SK-N-SH (cell line): ENCODE measurements at places on chromosomes 1 and 21.

DNA sequence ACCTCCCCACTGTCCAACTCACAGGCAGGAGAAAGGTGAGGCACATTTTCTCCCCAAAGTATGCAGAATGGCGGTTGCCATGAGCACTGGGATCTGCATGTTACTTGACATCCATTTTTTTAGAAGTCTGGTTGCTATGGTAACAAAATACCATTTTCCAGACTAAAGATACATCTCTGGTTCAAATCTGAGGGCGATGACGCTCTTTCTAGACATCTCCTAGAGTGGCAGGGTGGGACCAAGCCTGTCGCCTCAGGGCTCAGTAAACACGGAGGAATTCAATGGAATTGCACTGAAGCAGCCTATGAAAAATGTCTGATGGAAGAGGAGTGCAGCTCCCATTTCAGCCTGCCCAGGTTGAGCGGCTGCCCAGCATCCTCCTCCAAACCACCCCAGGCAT is 21.5 kb upstream of the FAM43B start:
- no peak overlapping the region for H3K27ac ChIP-seq
- H3K36me3 ChIP-seq, result no peaks in the 10 kb centered on the region
- H3K4me3 ChIP-seq, result no peak overlapping the region

DNA sequence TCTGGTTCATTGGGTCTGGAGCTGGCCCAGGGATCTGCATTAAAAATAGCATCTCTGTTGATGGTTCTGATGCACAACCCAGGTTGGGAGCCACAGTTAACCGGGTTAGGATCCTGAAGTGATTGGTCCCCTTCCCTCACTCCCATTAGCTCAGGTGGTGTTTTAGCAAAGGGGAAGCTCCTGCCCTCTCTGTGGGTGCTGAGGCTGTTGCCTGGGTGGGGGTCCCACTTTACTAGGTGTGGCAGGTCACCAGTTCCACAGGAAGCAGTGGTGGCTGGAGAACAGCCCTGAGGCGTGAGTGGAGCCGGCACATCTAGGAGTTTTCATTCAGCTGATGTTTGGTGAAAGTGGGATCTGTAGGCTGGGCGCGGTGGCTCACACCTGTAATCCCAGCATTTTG is 86.5 kb downstream of the MAN1C1 start:
- H3K27ac ChIP-seq, result no peak overlapping the region; the same call in 1 of the 2 replicates
- DNase-seq, result no peak
- H3K36me3 ChIP-seq, result no peaks in the 10 kb centered on the region
- H3K4me1 ChIP-seq, result peaks cover 8% of the 10 kb centered on the region
- H3K4me3 ChIP-seq, result no peak overlapping the region
- H3K27me3 ChIP-seq, result no peaks in the 10 kb centered on the region

GRCh38 chr1:186837806-186838205 is 9.1 kb downstream of the PLA2G4A start:
- DNase-seq, result no peak
- H3K36me3 ChIP-seq, result no peaks in the 10 kb centered on the region
- H3K4me3 ChIP-seq, result no peak overlapping the region
- H3K4me1 ChIP-seq, result no peaks in the 10 kb centered on the region
- peaks cover 10% of the 10 kb centered on the region; the same call in 1 of the 2 replicates for H3K27me3 ChIP-seq

GRCh38 chr1:82392513-82392912 is 591.8 kb downstream of the ADGRL2 start:
- no peak overlapping the region for H3K4me3 ChIP-seq
- no peaks in the 10 kb centered on the region for H3K4me1 ChIP-seq
- DNase-seq, result no peak

DNA sequence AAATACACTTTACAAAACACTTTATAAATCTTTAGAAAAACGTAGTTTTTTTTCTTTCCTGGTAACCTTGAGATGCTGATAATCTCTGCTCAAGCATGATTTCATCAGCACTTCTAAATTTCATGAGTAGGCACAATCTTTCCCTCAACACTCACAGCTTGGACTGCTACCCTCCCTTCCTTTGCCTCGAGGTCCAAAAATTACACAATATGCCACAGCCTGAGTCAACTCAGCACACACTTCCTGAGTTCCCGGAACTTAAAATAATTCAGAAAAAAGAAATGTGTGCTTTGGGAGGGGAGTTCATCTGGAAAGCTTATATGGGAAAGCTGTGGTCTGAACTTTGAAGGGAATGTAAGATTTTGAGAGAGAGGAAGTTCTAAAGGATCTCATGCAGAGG is 5.9 kb downstream of the CLCA2 start:
- no peaks in the 10 kb centered on the region for H3K4me1 ChIP-seq
- no peak overlapping the region for H3K27ac ChIP-seq
- no peak for DNase-seq
- H3K4me3 ChIP-seq, result no peak overlapping the region
- H3K36me3 ChIP-seq, result no peaks in the 10 kb centered on the region
- no peaks in the 10 kb centered on the region for H3K27me3 ChIP-seq

- H3K4me3 ChIP-seq, result no peak overlapping the region
- no peak for DNase-seq
- no peaks in the 10 kb centered on the region for H3K36me3 ChIP-seq
- H3K27me3 ChIP-seq, result no peaks in the 10 kb centered on the region
- peaks cover 12% of the 10 kb centered on the region; the same call in 1 of the 2 replicates for H3K4me1 ChIP-seq
These were observed 21.7 kb upstream of the IRF2BP2 start for GRCh38 chr1:234631721-234632125.

DNA sequence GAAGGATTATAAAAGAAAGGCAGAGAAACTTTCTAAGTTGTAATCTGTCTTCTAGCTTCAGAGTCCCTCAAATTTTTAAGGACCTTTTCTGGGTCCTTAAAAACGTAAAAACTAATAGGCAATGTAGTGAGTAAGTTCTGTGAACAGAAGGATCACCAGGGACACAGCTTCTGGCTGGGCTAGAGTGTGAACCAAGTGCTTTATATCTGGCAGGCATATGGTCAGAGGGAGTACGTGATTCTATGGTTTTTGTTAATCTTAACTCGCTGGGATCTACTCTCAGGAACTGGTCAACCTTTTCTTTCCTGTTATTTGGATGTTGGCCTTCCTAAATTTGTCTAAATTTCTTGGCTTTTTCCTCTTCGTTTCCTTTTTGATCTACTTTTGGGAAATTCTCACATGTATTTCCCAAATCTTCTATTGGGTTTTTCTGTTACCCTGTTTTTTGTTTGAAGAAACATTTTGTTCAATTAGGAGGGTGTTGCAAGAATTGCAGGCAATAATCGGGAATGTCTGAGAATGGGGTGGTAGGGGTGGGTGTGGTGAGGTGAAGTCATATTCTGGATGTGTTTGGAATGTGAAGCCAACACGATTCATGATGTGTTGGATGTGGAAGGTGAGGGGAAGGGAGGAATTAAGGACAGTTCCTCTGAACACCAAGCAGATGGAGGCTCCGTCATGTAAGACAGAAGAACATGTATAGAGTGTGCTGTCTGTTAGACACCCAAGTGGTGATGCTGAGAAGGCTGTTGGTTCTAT is 193.2 kb downstream of the FMN2 start:
- no peak overlapping the region for H3K4me3 ChIP-seq
- no peak for DNase-seq
- no peaks in the 10 kb centered on the region; the same call in 1 of the 2 replicates for H3K4me1 ChIP-seq
- H3K36me3 ChIP-seq, result peaks cover 27% of the 10 kb centered on the region
- no peak overlapping the region for H3K27ac ChIP-seq

DNA sequence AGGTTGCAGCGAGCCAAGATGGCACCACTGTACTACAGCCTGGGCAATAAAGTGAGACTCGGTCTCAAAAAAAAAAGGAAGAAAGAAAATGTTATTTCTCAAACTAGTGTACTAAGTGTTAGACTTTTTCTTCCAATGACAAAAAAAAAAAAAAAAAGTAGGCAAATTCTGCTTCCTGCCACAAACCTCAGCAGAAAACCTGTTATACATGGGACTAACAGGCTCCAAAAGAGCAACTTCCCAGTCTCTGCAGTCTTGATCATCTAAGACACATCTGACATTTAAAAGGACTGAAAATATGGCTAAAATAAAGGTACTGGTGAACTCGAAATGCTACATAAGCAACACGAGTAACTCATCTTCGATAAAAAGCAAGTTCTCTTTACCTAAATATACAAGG is 59.6 kb downstream of the HSF2BP start:
- no peak overlapping the region for H3K4me3 ChIP-seq
- H3K27me3 ChIP-seq, result no peaks in the 10 kb centered on the region
- no peaks in the 10 kb centered on the region for H3K36me3 ChIP-seq
- H3K27ac ChIP-seq, result peak overlapping the region; percentile 89

DNA sequence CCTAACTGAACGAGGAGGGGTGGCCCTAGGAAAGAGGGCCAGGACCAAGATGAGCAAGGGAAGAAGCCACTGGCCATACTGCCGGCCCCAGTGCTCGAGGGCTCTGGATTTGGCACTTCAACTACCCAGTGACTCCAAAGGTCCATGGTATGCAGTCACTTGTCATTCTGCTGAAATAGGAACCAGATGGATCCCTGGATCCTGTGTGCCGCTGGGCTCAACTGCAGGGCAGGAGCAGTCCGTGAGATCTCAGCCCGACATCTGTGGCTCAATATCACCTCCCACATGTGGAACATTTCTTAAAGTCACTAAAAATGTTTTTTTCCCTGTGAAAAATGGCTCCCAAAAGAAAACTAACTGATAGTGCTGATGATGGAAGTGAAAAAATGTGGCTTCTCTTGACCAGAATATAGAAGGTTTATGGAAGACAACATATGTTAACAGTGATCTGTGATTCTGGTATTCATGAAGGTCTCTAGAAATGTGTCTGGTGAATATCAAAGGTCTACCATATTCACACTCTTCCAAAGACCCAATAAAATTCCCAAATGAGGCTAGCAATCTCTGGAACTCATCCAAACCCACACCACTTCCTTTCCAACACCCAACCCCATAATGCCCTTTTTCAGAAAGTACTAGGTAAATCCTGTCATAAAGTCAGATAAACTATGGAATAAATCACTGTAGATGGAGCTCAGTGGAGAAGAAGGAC is 24.1 kb downstream of the PAFAH2 start:
- no peak overlapping the region for H3K4me3 ChIP-seq
- DNase-seq, result no peak
- H3K36me3 ChIP-seq, result peaks cover 38% of the 10 kb centered on the region; the same call in 1 of the 2 replicates
- H3K27me3 ChIP-seq, result no peaks in the 10 kb centered on the region

- no peaks in the 10 kb centered on the region for H3K27me3 ChIP-seq
- no peaks in the 10 kb centered on the region; the same call in none of the 2 replicates for H3K4me1 ChIP-seq
- no peaks in the 10 kb centered on the region for H3K36me3 ChIP-seq
- no peak overlapping the region for H3K4me3 ChIP-seq
These were observed 27.4 kb downstream of the CACHD1 start for GRCh38 chr1:64497088-64497883.

- DNase-seq, result no peak
- no peak overlapping the region for H3K27ac ChIP-seq
- H3K36me3 ChIP-seq, result no peaks in the 10 kb centered on the region
These were observed 121.9 kb upstream of the TSPAN2 start for GRCh38 chr1:115211071-115211745.

- H3K4me1 ChIP-seq, result no peaks in the 10 kb centered on the region
- no peaks in the 10 kb centered on the region for H3K36me3 ChIP-seq
- no peak overlapping the region for H3K4me3 ChIP-seq
- H3K27me3 ChIP-seq, result no peaks in the 10 kb centered on the region
- no peak overlapping the region for H3K27ac ChIP-seq
These were observed 185.4 kb downstream of the OMA1 start for GRCh38 chr1:58361134-58361533.

GRCh38 chr1:31954607-31955283 is 16.6 kb upstream of the PTP4A2 start:
- H3K36me3 ChIP-seq, result no peaks in the 10 kb centered on the region
- DNase-seq, result no peak
- peak overlapping the region; percentile 94 for H3K27ac ChIP-seq
- no peaks in the 10 kb centered on the region for H3K27me3 ChIP-seq

DNA sequence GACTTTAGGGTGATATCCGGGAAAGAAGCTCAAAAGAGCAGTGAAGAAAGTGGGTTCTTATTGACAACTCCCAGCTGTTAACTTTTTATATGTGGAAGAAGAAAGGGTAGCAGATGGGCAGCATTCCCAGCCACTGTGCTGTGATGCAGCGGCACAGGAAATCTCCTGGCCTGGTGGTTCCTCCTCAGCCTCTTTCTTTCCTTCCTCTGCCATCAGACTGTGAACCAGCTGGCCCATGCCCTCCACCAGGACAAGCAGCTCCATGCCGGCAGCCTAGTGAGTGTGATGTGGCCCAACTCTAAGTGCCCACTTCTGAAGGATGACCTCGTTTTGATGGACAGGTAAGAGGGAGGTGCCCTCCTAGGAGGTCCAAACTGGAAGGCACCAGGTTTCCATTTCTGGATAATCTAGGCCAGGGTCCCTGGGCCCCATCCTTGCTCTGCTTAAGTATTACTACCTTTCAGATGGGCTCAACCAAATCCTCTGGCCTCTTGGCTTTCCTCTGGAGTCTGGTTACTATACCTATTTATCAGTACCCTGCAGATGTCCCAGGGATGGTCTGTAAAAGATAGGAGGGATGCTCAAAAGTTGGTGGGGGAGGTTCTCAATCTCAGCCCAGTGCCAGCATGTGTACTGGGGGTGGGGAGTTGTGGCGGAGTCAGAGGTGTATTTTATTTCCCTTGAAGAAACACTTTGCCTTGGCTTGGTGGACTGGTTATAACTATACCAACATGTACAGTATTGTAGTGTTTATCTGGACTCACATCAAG is 17.0 kb downstream of the MFN2 start:
- DNase-seq, result no peak
- no peak overlapping the region for H3K27ac ChIP-seq
- no peak overlapping the region for H3K4me3 ChIP-seq
- no peaks in the 10 kb centered on the region for H3K4me1 ChIP-seq
- peaks cover 28% of the 10 kb centered on the region for H3K36me3 ChIP-seq

- no peak overlapping the region for H3K4me3 ChIP-seq
- H3K4me1 ChIP-seq, result no peaks in the 10 kb centered on the region
- H3K36me3 ChIP-seq, result peaks cover 28% of the 10 kb centered on the region
These were observed 7.4 kb downstream of the RPL22 start for GRCh38 chr1:6191968-6192367.

GRCh38 chr1:118275472-118276115 is 90.6 kb upstream of the SPAG17 start:
- no peak overlapping the region for H3K27ac ChIP-seq
- no peaks in the 10 kb centered on the region for H3K4me1 ChIP-seq
- H3K4me3 ChIP-seq, result no peak overlapping the region
- no peaks in the 10 kb centered on the region for H3K27me3 ChIP-seq
- H3K36me3 ChIP-seq, result no peaks in the 10 kb centered on the region

- H3K4me3 ChIP-seq, result no peak overlapping the region
- H3K27ac ChIP-seq, result no peak overlapping the region
- H3K36me3 ChIP-seq, result no peaks in the 10 kb centered on the region
- H3K27me3 ChIP-seq, result no peaks in the 10 kb centered on the region
- peaks cover 18% of the 10 kb centered on the region for H3K4me1 ChIP-seq
- peak; percentile 46 for DNase-seq
These were observed 21.0 kb upstream of the TDRD10 start for GRCh38 chr1:154481053-154481452.
